CD8-positive, alpha-beta T cell (primary cell): ENCODE measurements at places on chromosomes 3 and 15. TPM values are rescaled to one million over a fixed set of nuclear protein-coding genes. Genes with fewer than 3 reads are reported as not detected.

- no peak for DNase-seq
Observed at GRCh38 chr3:177109688-177110330, 87.5 kb downstream of the TBL1XR1 start.

CD96 gene
- total RNA-seq: 218 TPM

GRCh38 chr15:27757052-27757451, 342.1 kb downstream of the OCA2 start:
- DNase-seq: no peak

DNA sequence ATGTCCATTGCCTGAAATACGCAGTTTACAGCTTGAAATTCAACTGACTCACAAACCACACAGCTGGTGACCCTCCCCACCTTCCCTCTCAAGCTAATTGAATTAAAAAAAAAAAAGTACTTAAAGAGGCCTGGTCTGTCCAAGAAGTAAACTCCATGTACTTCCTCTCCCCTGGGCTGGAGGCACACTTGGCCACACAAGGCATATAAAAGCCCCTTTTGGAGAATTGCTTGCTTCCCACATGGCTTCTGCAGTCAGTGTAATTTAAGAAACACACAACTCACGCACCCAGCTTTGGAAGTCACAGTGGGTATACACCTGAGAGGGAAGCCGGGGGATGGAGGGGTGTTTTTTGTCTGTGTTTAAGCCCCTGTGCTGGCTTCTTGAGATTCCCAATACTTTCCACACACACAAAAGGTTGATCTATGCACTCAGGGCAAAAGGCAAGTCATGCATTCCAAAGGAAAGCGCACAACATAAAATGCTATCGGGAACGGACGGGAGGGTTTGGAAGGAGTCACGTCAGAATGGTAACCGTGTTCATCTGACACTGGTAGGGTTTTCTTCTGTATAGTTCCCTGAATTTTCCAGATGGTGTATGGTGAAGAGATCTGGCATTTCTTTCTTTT, 106.6 kb upstream of the ALDH1A3 start:
- no peak for DNase-seq

CCK gene
- total RNA-seq: not detected
